ENCODE measurements at places on chromosomes 2 and 18. TPM values are rescaled to one million over a fixed set of nuclear protein-coding genes. Genes with fewer than 3 reads are reported as not detected.

GRCh38 chr2:238668426-238668825 is 179.5 kb upstream of the TWIST2 start:
- no peak overlapping the region for H3K27ac ChIP-seq
- no peak for DNase-seq
- no peaks in the 10 kb centered on the region for H3K4me1 ChIP-seq
- H3K27me3 ChIP-seq = no peaks in the 10 kb centered on the region
- H3K4me3 ChIP-seq = no peak overlapping the region
- H3K36me3 ChIP-seq = no peaks in the 10 kb centered on the region

DNA sequence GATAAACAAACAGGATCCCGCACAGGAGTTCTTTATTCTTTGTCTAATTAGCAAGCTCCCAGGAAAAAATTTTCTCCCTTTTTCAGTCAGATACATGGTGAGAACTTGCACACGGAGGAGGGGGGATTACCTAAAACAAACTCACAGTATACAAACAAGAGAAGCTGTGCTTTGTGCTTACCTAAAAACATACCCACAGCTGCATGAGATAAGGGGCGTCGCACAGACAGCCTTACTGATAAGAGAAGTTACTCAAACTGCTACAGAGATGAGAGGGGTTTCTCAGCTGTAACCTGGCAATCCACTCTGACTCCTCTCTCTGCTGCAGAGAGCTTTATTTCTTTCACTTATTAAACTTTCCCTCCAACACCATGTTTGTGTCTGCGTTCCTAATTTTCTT is 32.9 kb upstream of the ST3GAL5 start:
- no peaks in the 10 kb centered on the region for H3K27me3 ChIP-seq
- no peak for DNase-seq
- no peak overlapping the region for H3K4me3 ChIP-seq
- peaks cover 16% of the 10 kb centered on the region for H3K4me1 ChIP-seq
- no peak overlapping the region for H3K27ac ChIP-seq

ZAP70 gene
- total RNA-seq = 15.0 TPM

- peak; percentile 10 for DNase-seq
- H3K4me3 ChIP-seq = no peak overlapping the region
- no peaks in the 10 kb centered on the region for H3K4me1 ChIP-seq
- no peaks in the 10 kb centered on the region for H3K27me3 ChIP-seq
- H3K27ac ChIP-seq = no peak overlapping the region
Measured at GRCh38 chr2:240128608-240129145, 7.4 kb downstream of the COPS9 start.

DNA sequence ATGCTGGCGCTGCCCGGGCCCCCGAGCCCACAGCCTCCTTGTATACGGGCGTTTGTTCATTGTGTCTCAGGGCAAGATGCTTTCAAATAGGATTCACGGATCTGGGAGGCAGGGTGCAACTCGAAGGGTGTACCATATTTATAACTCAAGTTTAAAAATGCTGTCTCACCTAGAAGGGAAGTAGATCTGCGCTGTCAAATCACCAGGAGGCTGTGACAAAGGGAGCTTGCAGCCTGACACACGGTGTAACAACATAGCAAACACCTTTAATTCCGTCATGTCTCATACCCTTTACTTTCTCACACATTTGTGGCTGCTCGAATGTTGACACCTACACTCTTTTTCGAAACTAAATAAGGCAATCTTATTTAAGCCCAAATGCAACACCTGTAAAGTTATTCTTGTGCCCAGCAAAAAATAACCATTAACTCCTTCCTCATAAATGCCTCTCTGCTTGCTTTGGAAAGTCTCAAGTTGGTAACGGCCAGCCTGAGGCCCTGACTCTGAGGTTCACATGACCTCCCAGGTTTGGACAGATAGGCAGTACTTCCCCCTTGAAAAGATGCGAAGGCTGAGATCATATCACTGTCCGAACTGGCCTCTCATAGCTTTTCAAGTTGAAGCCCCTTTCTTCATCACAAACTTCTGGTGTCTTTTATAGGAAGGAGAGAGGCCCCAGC is 11.6 kb downstream of the ZEB2 start:
- peak overlapping the region; percentile 99 for H3K27ac ChIP-seq
- no peak overlapping the region for H3K4me3 ChIP-seq
- peaks cover 51% of the 10 kb centered on the region for H3K4me1 ChIP-seq
- H3K36me3 ChIP-seq = no peaks in the 10 kb centered on the region
- peak; percentile 74 for DNase-seq

Measured in upper lobe of left lung (tissue), 6 donors.